GM19239 (cell line): ENCODE measurements at places on chromosomes 4 and X.

DNA sequence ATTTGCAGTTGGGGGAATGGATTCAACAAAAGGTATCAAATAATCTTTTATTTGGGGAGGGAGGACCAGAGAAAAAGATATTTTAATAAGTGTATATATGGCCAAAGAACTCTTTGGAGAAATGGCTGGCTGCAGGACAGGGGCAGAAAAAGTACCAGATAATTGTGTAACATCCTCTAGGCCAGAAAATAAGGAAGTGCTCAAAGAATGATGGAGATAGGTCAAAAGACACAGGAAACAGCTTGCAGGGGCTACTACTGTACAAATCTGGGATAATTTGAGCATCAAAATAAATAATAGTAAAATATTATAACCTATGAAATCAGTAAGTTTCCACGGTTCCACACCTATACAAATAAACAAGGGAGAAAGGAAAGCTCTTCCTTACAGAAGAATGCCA lies 34.8 kb downstream of the KLHL5 start:
- DNase-seq = no peak

DNA sequence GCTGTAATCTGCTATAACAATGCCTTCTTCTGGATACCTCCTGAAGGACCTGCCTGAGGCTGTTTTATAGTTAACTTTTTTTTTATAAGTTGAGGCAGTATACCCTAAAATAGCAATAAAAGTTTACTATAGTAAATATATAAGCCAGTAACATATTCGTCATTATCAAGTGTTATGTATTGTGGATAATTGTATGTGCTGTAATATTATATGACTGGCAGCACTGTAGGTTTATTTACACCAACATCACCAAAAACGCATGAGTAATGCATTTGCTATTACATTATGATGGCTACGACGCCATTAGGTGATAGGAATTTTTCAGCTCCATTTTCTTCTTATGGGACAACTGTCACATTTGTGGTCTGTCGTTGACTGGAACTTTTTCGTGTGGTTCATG lies 237.2 kb upstream of the PITX2 start:
- no peak for DNase-seq

- no peak for DNase-seq
Measured at GRCh38 chrX:38694394-38694793, 106.9 kb upstream of the MID1IP1 start.

- DNase-seq = no peak
Measured at GRCh38 chrX:103519389-103519788, at the start of gene RAB40A. Gene RAB40A (minus strand): TSS chrX:103519489. CDS start chrX:103500756, 18,733 bp downstream.

GRCh38 chr4:14254252-14254651 lies 626.7 kb upstream of the BOD1L1 start:
- DNase-seq = peak; percentile 9

DNA sequence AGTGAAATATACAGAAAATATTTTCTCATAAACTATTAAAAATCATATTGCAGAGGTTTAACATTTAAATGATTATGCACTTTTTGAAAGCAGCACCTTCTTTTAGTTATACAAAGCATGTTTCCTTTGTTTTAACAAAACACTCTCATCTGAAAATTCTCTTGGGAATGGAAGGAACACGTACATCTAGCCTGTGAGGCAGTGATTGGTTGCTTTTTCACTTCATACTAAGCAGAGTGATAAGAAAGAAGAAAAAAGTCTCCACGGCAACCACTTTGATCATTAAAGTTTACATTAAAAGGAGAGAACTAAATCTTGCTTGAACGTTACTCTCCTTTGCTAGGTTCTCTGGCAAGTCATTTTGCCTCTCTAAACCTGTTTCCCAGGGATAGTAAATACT lies 41.7 kb upstream of the H2AZ1 start:
- DNase-seq = no peak

GRCh38 chr4:69490271-69490670 lies 5.4 kb downstream of the UGT2B4 start:
- DNase-seq = no peak

DNA sequence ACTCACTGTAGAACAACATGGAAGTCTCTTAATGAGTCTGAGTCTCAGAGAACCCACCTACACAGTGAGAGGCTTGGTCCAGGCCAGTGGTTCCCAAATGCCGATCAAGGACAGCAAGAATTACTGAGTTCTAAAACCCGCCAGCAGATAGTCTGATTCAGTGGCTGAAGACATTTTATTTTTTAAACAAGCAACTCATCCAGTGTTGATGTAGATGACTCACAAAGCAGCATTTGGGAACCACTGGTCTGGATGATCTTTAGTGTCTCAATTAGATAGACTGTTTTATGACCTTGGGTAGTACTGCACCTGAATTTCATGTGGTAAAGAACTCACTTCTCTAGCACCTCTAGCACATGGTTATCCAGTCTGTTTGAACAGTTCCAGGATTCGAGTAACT lies 193.6 kb downstream of the FBXW7 start:
- DNase-seq = no peak
